ENCODE measurements at places on chromosomes 6 and 20.

- DNase-seq, result no peak
Measured at GRCh38 chr6:1552296-1552761, 57.4 kb upstream of the FOXC1 start.

DNA sequence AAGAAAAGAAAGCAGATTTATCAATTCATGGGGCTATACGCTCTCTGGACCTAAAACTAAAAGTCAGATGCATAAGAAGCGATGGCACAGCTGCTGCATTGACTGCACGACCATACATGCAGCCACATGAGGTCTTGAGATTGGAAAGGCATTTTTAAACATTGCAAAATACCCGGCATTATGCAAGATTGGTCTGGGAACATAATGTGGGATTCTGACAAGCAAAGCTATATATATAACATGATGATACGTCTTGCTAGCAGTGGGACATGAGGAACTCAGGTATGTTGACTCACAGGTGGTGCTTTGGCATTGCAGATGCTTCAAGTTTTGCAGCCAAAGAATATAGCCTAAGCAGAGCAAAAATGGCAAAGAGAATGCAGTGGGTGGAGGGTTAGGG lies 55.1 kb downstream of the SAMD3 start:
- DNase-seq, result no peak

- no peak for DNase-seq
Measured at GRCh38 chr6:26295691-26296555, 69.1 kb upstream of the BTN3A2 start.

DNA sequence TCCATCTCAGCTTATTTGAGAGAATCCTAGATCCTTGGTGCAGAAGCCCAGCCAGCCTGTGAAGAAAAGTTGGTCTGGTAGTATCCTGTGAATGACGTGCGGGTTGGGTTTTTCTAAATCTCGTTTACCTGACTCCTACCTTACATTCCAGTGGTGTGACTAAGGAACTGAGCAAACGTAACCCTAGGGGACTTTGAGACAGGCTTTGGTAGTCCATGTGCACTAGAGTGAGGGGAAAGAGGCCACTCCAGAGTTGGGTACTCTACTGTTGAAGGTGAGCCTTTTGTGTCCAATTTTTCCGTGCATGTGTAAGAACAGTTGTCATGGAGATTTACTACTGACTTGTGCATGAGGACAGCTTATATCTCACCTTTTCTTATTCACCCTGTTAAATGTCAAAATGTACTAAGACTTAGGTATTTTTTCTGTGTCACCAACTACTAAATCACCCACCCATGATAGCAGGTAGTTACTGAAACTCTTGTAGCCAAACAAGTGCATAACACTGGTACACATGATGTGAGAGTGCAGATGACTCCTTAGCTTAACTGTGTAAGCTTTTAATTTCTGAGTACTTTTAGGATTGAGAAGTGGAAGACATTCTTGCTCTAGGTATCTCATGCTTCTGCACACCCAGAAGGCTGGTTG lies 26.3 kb upstream of the PLCG1 start:
- no peak for DNase-seq

DNA sequence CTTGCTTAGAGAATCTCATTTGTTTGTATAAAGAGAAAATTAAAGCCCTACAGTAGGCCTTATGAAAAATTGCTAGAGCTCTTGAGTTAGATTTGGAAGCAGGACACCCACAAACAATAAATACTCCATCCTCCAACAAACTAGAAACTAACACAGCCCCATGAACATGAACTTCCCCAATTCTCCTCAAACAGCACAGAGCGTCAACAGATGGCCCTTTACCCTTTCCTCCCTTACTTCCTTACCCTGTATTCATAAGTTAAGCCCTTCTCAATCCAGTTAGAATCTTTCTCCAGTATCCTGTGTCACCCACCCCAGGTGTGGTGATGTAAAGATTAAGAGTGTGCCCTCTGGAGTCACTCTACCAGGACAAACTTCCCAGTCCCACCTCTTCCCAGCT lies 113.7 kb downstream of the UNC5CL start:
- no peak for DNase-seq

DNA sequence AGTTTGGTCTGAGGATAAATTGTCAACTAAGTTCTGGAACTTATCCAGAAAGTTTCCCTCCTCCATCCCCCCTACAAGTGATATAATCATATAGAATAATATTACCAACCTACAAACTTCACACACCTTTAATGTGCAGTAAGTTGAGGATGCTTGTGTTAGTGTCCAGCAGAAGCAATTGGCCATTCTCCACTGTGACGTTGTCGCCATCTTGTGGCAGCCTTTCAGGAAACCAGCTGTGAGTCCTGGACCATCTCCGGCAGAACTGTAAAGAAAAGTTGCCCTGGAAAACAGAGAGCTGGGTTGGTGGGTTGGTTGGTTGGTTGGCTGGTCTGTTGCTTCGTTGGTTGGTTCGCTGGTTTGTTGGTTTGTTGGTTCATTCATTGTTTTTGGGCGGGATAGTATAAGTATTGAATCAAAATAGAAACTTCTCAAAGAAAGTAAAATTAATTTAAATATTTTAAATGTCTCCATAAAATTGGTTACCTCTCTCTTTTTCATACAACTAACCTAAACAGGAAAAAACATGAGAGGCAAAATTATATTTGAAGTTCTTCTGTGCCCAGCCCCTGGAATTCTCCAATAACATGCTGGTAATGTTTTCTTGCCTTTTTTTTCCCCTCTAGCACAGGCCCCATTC lies 127.5 kb downstream of the PKHD1 start:
- peak; percentile 78 for DNase-seq

- no peak for DNase-seq
Measured at GRCh38 chr6:20426177-20427082, 24.8 kb downstream of the E2F3 start.

DNA sequence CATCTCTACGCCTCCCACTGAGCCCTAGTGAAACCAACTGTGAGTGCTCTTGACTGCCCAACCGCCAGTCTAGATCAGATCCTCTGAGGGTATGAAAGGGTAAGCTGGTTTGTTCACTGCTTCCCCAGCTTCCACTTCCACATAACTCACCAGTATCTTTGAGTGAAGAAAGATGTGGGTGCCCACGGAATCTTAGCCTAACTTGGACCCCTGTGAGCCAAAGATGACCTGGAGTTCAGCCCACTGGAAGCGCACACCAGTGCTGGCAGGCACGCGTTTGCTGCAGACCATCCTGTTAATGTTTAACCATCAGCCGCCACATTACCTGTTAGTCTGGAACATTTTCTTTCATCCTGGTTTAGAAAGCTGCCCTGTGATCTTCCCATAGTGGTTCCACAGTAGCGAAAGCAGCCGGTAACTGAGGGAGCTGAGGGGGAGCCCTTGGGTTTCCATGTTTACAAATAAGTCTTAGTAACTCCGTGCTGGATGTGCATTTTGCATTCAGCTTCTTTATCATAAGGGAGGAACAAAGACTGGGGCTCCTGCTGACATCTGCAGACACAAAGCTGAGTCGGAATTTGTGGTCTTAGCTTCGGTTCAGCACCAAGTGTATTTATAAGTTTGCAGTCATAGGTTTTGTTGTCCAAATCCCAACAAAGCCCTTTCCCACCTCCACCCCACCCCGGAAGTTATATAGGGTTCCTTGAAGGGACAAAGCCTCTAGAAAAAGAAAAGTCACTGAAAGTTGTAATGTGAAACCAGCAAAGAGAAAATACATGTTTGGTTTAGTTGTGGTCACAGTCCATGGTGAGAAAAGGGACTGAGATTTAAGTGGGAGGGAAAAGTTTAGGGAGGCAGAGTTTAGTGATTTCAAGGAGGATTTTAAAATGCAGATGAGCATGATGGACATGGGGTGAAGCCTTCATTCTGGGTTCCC lies 71.0 kb downstream of the SSR1 start:
- no peak for DNase-seq

- no peak for DNase-seq
Measured at GRCh38 chr6:44661221-44662008, 273.9 kb downstream of the CDC5L start.

- no peak for DNase-seq
Measured at GRCh38 chr20:45229264-45230056, 8.3 kb downstream of the SEMG2 start.

DNA sequence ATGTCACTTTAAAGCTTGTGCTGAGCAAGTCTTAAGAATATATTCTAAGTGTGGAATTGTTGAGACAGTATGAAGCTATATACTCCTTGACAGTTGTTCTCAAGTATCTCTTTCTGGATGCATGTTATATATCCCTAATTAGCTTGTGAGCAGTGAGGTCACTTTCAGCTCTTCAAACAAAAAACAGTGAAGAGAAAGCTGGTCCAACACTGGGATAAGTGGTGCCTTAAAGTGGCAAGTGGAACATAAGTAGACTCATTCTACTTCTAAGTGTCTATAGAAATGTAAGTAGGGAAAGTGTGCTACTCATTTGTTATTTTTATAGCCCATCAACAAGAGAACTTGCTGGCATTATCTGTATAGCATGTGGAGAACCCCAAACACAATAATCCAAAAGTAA lies 133.1 kb upstream of the BACH2 start:
- no peak for DNase-seq

- no peak for DNase-seq
Measured at GRCh38 chr6:52672412-52673025, 1.6 kb downstream of the TMEM14A start.

- no peak for DNase-seq
Measured at GRCh38 chr20:62743777-62744317, 35.2 kb downstream of the NTSR1 start.
